ENCODE measurements at places on chromosomes 12 and 14. TPM values are rescaled to one million over a fixed set of nuclear protein-coding genes. Genes with fewer than 3 reads are reported as not detected.

- no peak for DNase-seq
Measured at GRCh38 chr14:37081218-37081617, 91.2 kb downstream of the SLC25A21 start.

GRCh38 chr12:93176165-93176564, 201.6 kb upstream of the NUDT4 start:
- DNase-seq, result no peak

DNA sequence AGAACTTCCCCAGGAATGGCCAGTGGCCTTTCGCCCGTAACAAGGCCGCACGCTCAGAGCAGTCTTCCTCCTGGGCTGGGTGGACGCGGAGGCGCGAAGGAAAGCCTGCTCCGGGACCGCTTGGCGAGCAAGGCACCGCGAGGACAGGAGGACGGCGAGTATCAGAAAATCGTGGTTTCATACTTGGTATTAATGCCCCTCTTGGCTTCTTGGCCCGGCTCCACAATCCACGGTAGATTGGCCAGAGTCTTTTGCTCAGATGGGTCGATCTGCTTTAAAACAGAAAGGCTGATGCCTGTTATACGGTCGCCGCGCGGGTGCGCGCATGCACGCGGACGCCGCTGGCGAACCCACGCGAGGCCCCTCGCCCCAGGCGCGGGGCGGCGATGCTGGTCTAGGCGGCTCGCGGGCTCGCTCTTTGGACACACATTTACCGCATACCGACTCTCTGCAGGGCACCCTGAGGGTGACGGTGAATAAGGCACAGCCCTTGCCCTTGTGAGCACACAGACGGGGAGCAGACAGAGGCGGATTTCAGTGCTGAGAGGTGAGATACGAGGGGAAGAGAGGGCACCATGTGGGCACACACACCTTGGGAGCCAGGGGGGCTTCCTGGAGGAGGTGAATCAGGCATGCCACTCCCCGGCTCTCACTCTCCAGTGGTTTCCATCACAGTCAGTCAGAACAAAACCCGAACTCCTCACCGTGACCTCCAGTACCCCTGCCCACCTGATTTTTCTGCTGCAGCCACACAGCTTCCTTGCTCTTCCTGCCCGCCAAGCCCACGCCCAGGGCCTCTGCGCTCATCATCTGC, 100.7 kb downstream of the APAF1 start:
- peak; percentile 23 for DNase-seq

Gene LMO3
- total RNA-seq, result not detected

- DNase-seq, result no peak
Measured at GRCh38 chr14:102571478-102572042, 20.9 kb upstream of the RCOR1 start.

Gene SLC35F4
- total RNA-seq, result not detected

Gene RCOR1
- total RNA-seq, result 24.3 TPM

GRCh38 chr14:85852906-85853305, 323.0 kb downstream of the FLRT2 start:
- no peak for DNase-seq

Gene MYF6
- not detected for total RNA-seq

Gene FGF23
- not detected for total RNA-seq

Gene LTBR
- total RNA-seq, result 0.32 TPM

GRCh38 chr14:88562532-88562830, 356 bp upstream of the ZC3H14 start:
- DNase-seq, result no peak

Gene CNTN1
- not detected for total RNA-seq

- no peak for DNase-seq
Measured at GRCh38 chr14:97013878-97014277, 216.7 kb downstream of the VRK1 start.

GRCh38 chr12:25566202-25566949, 13.3 kb upstream of the LMNTD1 start:
- no peak for DNase-seq

Gene FAM161B
- total RNA-seq, result 0.57 TPM

Gene TAS2R9
- not detected for total RNA-seq

DNA sequence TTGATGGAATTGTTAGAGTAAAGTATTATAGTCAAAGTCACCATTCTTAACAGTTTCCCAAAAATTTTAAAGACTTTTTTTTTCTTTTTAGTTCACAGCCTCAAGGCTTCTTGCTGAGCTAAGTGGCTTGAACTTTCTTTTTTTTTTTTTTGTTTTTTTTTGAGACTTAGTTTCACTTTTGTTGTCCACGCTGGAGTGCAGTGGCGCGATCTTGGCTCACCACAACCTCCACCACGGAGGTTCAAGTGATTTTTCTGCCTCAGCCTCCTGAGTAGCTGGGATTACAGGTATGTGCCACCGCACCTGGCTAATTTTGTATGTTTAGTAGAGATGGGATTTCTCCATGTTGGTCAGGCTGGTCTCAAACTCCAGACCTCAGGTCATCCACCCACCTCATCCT, 92.8 kb downstream of the SETD3 start:
- DNase-seq, result no peak

DNA sequence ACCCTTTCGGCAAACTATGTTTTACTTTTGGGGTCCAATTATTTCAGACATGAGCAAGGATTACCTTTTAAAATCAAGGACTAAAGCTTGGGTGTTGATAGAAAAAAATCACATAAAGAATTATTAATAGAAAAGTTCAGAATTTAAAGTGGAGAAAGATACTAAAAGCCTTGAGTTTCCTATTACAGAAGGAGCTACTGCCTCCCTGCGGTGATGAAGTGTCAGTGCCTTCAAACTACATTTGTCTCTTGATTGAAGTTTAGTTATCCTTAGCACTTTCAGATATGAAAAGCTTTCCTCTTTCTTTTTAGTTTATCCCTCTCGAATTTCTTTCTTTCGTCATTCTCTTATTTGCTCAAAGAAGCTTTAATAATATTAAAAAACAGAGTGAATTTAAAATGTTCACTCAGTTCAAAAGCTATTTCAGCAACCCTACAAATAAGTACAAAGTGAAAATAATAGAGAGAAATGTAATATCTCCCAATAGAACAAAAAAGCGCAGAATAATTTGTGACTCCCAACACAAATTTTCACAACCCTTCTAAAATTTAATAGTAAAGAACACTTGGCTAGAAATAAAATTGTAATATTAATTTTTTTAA, 87.6 kb downstream of the SEC23A start:
- DNase-seq, result no peak

- DNase-seq, result no peak
Measured at GRCh38 chr12:8057839-8058238, 8.3 kb downstream of the C3AR1 start.

- peak; percentile 57 for DNase-seq
Measured at GRCh38 chr14:93954900-93955849, 21.2 kb downstream of the ASB2 start.

DNA sequence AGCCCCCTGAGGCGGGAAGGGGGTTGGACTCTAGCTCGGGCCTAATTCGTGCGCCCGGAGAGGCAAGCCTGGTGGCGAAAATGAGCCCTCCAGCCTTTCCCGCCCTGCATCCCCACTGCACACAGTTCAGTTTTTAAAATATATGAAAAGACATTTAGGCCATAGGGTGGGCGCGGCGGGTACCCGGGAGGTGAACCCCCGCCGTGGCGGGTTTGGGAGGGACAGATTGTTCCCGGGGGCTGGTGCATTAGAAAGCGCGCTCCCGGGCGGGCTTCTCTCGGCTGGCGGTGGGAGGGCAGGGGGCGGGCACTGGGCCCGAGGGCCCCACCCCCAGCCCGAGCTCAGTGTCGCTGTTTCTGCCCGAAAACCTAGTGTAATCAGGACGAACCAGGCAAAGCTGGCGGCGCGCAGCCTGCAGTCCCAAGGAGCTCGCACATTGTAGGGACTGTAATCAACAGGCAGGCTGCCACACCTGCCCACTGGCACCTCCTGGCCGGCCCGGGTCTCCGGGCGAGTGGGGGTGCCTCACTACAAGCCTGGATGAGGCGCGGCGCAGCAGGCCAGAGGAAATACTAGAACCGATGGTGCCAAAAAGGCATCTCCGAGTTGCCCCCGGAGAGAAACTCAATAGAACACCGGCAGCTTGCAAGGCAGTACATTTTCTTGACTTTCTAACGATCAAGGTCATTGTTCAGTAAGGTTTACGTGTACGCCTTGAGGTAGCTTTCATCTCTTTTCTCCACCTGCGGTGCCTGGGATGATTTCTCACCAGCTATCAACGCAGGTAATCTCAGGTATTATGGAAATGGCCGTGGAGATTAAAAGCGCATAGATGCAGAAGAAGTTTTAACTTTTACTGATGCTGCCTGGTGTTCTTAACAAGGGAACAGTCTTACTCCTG, 764 bp upstream of the SPTB start:
- DNase-seq, result peak; percentile 39

DNA sequence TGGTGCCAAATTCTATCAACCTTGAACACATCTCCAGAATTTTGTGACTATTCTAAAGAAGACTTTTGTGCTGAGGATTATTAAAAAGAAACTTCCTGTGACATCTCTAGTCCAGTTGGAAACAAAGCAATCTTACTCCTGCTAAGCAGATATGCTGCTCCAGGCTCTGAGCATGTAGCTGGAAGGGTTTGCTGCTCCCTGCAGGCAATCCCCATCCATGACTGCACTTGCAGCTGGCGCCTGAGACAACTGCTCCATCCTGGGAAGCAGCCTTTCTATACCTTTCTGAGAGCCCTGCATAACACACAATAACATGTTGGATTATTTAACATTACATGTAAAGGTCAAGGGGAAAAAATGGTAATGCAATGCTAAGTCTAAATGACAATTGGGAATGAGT, 105.1 kb downstream of the NDUFA12 start:
- no peak for DNase-seq

GRCh38 chr12:85424581-85425348, 144.7 kb downstream of the ALX1 start:
- no peak for DNase-seq

GRCh38 chr12:118337194-118337838, 35.4 kb downstream of the TAOK3 start:
- DNase-seq, result no peak

DNA sequence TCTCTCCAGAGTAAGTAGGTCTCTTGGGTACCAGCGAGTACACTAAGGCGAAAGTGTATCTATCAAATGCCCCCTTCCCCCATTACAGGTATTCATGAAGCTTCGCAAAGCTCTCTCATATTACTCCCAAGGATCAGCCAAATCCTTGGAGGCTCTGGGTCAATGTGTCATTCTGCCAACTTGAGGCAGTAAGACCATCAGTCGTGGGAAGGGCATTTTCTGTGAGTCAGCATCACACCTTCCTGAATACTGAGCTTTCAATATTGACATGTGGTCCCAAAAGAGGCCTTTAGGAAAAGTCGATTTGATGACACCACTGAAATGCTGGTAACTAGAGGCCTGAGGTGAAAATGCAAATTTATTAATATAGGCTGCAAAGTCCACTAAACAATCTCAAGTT, 323.9 kb downstream of the LRIG3 start:
- DNase-seq, result no peak

Gene RTN1
- total RNA-seq, result not detected

Gene ACSM4
- total RNA-seq, result not detected

GRCh38 chr14:90105756-90106155, 44.0 kb downstream of the KCNK13 start:
- no peak for DNase-seq

- DNase-seq, result no peak
Measured at GRCh38 chr14:23751616-23752015, 115.5 kb downstream of the DHRS2 start.

Gene DAO
- total RNA-seq, result not detected

Gene IL22
- total RNA-seq, result not detected

GRCh38 chr14:80215756-80216581, 4.7 kb upstream of the DIO2 start:
- no peak for DNase-seq

DNA sequence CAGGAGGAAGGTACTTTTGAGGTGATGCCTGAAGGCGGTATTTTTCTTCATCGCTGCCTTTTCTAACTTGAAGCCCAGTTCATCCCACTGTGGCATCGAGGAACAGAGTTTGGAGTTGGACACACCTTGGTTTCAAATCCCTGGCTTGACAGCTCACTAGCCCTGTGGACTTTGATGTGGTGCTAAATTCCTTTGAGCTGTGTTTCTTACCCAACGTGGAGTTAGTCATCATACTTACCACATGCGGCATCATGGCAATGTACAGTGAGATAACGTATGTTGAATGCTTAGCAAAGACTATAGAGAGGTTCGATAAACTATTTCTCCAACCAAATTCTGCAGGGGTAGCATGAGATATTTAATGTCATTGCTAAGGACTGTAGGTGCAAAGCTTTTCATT, 3.4 kb downstream of the PLEKHG3 start:
- DNase-seq, result no peak

DNA sequence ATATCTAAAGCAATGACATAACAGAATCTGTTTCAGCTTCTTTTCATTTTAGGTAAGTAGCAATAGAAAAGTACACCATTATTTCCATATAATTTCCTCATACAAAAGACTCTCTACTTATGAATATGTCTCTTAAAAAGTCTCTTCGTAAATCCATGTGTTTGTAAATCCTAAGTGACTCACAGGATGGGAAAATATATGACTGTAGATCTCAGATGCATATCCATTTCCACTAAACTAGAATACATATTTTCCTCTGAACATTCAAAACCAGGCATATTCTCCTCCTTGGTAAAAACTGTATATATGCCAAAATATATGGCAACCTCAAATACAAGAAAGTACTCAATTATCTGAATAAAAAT, 93.6 kb downstream of the TXNDC16 start:
- DNase-seq, result no peak

- no peak for DNase-seq
Measured at GRCh38 chr14:68043752-68044151, 224.2 kb downstream of the RAD51B start.

DNA sequence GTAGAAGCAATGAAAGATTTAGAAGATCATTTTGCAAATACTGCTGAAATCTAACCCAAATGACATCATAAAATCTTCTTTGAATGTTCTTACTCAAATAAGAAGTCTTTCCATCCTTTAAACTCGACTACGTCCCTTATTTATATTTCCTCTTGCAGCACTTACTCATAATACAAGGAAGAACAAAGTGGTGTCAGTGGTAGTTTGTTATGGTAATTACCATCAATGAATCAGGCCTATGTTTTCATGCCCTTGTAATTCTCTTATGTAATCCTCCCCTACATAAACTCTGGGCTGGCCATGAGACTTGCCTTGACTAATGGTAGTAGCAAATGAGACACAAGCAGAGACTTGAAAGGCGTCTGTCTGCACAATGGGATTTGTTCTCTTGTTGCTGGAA, 17.0 kb downstream of the EEA1 start:
- no peak for DNase-seq

DNA sequence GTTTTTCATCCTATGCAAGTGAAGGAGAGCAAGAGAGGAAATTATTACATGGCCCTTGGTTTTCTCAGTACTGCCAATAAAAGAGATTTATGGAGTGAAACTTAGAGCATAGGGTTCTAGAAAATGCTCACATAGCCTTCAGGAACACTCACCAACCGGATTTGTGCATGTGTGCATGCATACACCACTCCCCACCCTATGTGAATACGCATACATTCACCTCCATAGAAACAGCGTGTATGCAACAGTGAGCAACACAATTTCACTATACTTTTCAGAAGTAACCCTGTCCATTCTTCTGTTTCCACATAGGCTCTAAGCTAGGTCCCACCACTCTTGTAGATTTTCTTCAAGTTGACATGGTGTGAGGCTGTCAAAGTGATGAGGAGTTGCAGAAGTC, 31.5 kb upstream of the HOXC13 start:
- no peak for DNase-seq
